ENCODE measurements at places on chromosomes 16 and 17.

- DNase-seq: peak; percentile 86
These were observed 31.4 kb downstream of the ACTG1 start for GRCh38 chr17:81481073-81481799.

GRCh38 chr16:11408216-11408615 is 63.0 kb downstream of the RMI2 start:
- DNase-seq: no peak

DNA sequence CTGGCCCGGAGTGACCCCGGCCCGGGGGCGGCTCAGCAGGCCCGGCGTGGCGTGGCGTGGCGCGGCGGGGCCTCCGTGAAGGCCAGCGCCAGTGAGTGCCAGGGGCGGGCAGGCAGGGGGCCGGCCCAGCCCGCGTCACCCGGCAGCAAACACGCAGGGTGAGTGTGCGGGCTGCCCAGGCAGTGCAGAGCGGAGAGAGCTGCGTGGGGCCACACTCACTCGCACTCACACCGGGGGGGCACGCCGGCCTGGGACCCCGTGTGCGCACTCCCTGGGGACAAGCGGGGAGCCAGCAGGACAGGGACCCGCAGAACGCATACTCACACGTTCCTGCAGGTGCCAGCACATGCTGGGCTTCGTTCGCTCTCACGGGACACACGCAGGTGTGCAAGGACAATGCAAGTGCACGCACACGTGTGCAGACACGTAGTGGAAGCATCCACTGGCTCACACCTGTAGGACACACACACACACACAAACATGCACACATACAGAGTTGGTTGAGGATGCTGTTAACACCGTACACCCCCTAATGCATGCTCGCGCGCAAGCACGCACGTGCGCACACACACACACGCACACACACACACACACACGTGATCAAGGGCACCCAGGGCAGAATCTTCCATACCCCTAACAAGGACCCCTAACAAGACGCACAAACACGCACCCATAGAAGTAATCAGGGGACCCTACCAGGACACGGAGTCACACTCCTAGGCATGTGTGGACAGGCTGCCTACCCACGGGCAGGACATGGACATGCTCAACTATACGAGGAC is 7.7 kb downstream of the USP6 start:
- DNase-seq: no peak

GRCh38 chr17:49219987-49220386 is 9.5 kb downstream of the ABI3 start:
- DNase-seq: no peak

DNA sequence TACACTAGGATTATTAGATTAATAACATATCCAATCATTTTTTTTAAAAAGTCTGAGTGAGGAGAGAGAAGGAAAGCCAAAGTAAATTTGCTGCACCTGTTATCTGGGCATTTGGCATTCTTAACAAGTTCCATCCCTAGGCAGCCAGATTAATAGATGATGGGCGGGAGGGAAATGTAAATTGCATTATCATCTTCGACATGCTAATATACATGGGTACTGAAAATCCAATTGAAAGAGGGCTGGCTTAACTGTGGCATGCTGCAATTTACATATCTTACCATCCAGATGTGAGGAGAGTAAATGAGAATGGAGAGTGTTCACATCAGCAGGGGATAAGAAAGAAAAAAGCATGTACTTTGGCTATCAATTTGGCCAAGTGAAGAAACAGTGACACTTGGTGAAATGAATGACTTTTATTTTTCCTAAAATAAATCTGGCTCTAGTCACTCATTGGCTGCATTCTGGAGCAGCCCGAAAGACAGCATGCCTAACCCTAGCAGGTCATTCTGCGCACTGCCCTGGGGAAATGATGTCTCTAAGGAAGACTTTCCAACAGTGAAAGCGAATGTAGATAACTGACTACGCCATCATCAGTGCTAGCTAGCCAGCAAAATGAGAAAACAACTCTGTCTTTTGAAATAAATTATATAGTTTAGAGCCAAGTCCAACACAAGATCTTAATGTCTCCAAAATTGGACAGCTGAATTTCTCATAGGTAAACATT is 57.9 kb downstream of the HYDIN start:
- no peak for DNase-seq

DNA sequence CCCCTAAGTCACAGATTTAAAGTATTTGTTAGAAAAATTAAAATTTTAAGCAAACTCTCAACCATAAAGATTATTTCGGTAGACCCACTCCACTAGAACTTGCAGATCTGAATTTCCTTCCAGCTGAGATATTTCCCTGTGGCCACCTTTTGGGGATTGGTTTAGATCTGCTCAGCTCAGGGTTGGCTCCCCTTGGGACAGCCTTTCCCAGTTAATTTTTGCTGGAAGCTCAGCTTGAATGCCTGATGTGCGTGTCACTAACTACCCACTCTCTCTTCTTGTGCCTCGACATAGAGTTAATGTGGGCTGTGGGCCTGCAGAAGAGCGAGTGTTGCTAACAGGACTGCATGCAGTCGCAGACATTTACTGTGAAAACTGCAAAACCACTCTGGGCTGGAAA is 57.6 kb downstream of the YPEL2 start:
- no peak for DNase-seq

- DNase-seq: no peak
These were observed 27.8 kb upstream of the CDR2 start for GRCh38 chr16:22402191-22402590.

DNA sequence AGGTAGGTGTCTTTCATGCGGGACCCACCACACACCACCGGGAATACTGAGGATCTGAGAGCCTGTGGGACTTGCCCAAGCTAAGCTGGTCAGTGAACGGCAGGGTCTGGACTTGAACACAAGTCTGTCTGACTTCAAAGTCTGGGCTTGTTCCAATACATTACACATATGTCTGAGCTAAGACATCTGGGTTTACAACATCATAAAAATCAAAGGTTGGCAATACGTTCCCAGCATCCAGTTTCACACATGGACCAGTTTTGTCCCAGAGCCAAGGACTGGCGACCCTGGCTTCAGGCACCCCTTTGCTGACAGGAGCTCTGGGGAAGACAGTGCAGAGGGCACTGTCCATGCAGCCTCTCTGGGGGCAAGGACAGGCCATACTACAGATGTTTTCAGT is 27.9 kb upstream of the AXIN2 start:
- no peak for DNase-seq

DNA sequence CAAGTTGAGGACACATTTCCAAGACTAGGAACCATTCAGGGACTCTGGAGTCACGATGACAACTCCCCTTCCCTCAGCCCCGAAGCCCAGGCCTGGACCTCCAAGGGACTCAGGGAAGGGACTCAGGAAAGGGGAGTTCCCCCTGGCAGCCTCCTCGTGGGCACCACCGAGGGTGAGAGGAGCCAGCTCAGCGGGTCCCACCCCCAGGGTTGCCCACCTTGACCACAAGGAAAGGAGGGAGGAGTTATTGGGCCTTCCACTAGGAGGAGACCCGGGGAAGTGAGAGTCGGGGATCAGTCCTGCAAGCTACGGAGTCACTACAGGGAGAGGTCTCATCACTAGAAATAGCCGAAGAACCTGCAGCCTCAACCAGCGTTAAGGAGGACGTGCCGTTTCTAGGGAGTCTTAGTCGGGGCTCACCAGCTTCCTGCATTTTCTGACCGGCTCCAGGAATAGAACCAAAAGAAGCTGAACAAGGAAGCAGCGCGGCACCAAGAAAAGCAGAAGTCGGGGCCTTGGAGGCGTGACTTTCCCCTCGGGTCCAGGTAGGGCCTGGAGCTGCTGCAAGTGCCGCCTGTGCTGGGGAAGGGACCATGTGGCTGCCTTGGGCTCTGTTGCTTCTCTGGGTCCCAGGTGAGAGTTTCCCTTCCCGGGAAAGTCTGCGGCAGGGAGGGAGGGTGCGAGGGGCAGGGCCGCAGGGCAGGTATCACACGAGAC is at the start of gene CD300A:
TSS of gene CD300A (plus strand) at position 524 of the 717 bp plus-strand sequence. CDS start at position 594, 70 bp downstream.
- peak; percentile 82 for DNase-seq

DNA sequence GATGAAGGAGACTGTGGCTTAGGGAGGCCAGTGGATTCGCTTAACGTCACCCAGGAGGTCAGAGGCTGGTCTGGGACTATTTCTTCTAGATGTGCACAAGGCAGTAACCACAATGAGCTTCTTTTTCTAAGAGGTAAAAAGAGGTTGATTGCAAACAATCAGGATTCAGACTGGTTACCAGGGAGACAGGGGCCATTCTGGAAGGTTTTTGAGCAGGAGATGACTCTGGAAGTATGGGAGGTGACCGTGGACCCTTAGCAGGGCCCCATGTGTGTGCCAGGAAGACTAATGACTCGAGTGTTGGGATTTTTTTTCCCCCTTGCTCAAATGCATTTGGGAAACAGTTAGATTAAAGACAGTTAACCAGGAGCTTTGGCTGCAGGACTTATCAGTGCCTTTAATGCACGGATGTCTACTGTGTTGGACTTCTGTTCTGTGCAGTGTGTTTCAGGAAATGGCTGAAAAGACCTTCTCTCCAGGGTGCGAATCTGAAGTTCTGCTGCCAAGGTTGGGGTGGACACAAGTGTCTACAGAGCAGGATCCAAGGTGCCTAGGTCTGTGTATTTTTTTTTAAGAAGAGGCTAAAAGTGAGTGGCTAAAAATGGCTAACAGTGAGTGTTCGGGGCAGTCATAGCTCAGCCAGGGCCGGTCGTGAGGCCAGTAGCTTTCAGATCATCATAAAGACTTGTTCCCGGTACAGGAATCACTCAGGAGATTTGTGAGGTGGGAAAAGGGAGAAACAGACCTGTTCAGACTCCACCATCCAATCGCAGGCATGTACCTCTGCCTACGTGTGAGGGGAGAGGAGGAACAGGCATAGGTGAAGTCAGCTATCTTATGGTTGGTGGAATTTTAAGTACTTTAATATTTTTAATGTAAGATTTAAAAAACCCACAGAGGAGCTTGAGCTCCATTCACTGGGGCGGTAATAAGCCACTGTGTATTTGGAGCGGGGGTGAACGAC is 82.3 kb upstream of the CIBAR2 start:
- no peak for DNase-seq

DNA sequence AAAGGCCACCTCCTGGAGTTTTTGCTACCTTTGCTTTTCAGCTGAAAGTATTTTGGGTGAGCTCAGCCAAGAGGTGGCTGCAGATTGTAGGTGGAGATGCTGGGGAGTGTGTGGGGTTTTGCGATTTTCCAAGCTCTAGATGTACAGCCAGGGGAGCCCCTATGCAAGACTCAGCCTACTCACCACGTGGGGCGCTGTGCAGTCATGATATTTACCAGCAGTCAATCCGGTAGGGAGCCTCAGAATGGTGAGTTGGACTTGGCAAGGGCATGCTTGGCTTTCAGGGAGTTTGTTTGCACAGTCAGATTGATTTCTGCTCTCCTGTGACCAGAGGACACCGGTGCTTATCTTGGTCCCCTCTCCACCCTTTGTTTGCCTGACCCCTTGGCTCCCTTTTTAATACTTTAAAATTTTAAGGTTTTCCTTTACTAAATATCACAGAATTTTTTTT is 175.3 kb downstream of the UTP18 start:
- DNase-seq: no peak

DNA sequence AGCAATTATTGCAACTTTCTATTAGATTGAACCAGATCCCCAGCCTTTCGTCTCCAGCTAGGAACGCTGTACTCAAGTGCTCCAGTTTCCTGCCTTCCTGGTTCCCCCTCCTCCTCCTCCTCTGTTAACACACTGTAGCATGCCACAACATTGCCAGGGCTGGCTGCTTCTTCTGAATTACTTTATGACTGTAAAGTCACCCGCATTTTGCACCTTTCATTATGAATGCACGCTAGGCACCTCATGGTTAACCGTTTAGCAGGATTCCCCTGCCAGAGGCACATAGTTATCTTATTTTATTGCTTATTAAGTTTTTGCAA is 4.5 kb downstream of the ZNF423 start:
- DNase-seq: no peak

- no peak for DNase-seq
These were observed 273.0 kb upstream of the TBX2 start for GRCh38 chr17:61126473-61127249.

- DNase-seq: no peak
These were observed 24.2 kb downstream of the MYO15A start for GRCh38 chr17:18132711-18133110.

DNA sequence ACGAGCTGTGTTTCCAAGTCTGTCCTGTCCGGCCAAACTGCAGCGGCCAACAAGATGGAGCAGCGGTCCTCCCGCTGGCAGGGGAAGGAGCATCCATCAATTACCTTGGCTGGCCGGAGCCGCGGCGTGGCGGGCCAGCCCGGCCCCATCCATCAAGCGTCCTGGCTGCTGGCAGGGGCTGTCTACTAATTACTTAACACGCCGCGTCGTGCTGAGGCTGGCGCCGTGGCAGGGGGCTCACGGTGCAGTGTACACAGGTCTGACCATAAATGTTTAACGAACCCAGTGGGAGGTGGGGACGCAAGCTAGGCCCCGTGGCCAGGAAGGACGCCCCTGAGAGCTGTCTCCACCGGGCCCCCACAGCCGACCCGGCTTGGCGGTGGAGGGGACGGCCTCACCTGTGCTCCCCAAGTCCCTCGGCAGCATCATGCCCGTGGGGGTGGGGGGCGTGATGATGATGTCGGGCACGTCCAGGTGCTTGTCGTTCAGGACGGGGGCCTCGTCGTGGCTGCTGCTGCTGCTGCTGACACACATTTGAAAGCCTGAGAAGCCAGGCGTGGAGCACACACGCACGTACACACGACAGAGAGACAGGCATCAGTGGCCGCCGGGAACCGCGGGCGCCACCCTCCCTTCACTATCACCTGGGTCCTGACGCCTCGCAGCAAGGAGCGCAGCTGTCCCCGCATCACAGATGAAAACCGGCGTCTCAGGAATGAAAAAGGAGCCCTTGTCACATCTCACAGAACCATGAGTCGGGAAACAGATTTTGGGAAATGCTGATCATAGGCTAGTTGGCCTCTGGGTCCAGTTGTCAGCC is 21.2 kb upstream of the GINS2 start:
- DNase-seq: no peak

DNA sequence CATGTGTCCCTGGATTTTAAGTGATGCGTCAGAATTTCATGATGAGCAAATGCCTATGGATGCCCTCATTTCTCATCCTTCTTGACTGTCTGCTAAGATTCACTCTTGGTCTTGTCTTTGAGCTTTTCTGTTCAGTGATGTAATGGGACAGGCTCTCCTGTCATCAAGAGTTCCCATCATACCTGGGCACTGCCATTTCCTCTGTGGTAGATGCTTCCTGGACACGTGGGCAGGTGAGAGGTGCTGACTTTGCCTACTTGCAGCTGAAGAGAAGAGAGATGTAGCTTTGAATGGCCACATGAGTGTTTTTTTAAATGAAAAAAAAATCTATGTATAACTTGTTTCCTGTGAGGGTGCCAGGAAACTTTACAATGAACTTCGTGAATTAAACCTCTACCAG is 557.7 kb downstream of the MAF start:
- DNase-seq: no peak

All from GDM1 (cell line).